ENCODE measurements at places on chromosomes 11 and 22. TPM values are rescaled to one million over a fixed set of nuclear protein-coding genes. Genes with fewer than 3 reads are reported as not detected.

- no peak overlapping the region for H3K27ac ChIP-seq
- no peaks in the 10 kb centered on the region for H3K4me1 ChIP-seq
- no peaks in the 10 kb centered on the region for H3K36me3 ChIP-seq
- no peak overlapping the region for H3K4me3 ChIP-seq
- H3K27me3 ChIP-seq, result no peaks in the 10 kb centered on the region
- DNase-seq, result no peak
Measured at GRCh38 chr11:82722231-82722630, 11.4 kb downstream of the FAM181B start.

Gene CFAP300
- total RNA-seq, result 6.3 TPM

GRCh38 chr11:66473167-66473566 is 6.5 kb downstream of the PELI3 start:
- H3K36me3 ChIP-seq, result peaks cover 25% of the 10 kb centered on the region
- no peak overlapping the region for H3K27ac ChIP-seq
- peaks cover 2% of the 10 kb centered on the region for H3K4me1 ChIP-seq
- H3K4me3 ChIP-seq, result no peak overlapping the region
- H3K27me3 ChIP-seq, result no peaks in the 10 kb centered on the region

GRCh38 chr11:64787526-64788320 is 9.4 kb upstream of the SF1 start:
- DNase-seq, result peak; percentile 73
- H3K36me3 ChIP-seq, result peaks cover 42% of the 10 kb centered on the region
- H3K4me1 ChIP-seq, result no peaks in the 10 kb centered on the region

DNA sequence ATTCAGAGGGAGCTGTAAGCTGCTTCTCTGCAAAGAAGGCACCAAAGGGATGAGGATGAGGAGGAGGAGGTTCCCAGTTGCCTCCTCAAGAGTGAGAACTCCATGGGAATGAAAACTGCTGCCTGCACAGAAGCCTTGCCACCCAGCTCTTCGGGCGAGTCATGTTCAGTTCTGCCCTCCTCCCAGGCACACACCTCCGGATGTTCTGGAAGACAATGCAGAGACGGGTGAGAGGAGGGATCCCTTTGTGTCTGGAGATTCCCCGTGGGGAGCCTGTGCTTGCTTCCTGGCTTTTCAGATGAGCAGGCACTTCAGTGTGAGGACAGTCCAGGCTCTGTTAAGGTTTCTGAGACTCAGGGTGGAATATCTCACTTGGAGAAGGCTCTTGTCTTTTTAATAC is 295.6 kb downstream of the DDX10 start:
- H3K4me3 ChIP-seq, result no peak overlapping the region
- no peak overlapping the region for H3K27ac ChIP-seq
- H3K4me1 ChIP-seq, result no peaks in the 10 kb centered on the region
- H3K36me3 ChIP-seq, result no peaks in the 10 kb centered on the region
- DNase-seq, result no peak
- H3K27me3 ChIP-seq, result no peaks in the 10 kb centered on the region

DNA sequence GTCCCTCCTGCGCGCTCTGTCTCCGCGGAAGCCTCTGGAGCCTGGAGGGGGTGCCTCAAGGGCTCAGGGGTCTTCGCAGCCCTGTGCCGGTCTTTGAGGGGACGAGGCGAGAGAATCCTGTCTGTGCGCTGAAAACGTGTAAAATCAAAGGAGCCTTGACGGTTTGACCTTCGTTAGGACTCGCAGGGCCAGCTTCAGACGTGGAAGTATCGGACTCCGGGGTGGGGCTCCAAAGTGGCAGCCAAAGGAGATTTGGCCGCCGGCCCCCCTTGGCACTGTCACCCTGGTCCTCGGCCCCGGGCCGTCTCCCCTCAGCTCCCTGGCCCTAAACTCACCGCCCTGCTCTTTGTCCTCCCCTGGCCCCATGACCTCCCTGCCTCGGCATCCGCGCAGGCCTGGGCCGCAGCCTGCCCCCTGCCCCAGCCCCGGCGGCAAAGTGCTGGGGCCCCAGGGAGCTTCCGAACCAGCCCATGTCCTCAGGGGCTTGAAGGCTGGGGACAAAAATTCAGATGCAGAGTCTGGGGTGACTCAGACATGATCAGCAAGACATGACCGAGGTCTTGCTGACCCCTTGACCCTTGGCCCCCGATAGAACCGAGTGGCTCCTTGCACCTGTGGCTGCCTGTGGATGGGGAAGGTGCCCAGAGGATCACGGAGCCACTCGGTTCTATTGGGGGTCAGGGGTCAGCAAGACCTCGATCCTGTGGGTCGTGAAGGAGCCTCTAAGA is 6.9 kb upstream of the PHRF1 start:
- H3K4me3 ChIP-seq, result peak overlapping the region; percentile 74
- H3K4me1 ChIP-seq, result peaks cover 38% of the 10 kb centered on the region
- no peaks in the 10 kb centered on the region for H3K27me3 ChIP-seq
- no peaks in the 10 kb centered on the region for H3K36me3 ChIP-seq

DNA sequence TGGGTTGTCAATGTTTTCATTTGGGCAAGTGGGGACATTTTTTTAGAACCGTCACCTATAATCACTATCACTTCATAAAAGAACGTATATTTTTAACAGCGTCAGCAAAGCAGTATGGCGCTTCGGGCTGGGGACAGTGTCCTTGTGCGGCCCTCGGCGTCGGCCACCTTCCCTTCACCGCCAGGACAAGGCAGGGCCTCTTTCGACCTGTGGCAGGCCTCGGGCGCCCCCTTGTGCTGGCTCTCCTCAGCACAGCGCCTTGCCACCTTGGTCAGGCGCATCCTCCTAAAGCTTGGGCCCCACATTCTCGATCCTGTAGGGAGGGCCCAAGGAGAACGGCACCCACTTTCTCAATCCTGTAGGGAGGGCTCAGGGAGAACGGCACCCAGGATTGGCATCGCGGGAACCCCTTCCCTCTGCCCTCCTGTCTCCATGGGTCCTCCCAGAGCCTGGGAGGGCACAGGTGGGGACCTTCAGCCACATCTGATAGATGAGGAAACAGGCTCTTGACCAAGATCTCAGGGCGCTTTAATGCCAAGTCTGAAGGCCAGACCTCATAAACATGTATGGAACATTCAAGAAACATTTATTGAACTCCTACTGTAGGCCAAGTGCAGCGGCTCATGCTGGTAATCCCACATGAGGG is 11.5 kb upstream of the FADD start:
- no peaks in the 10 kb centered on the region for H3K36me3 ChIP-seq
- peak; percentile 80 for DNase-seq
- H3K27me3 ChIP-seq, result no peaks in the 10 kb centered on the region
- no peaks in the 10 kb centered on the region for H3K4me1 ChIP-seq
- H3K4me3 ChIP-seq, result no peak overlapping the region

GRCh38 chr22:38900677-38901076 is 28.7 kb upstream of the CBX6 start:
- H3K27me3 ChIP-seq, result no peaks in the 10 kb centered on the region
- DNase-seq, result no peak
- no peak overlapping the region for H3K27ac ChIP-seq
- no peak overlapping the region for H3K4me3 ChIP-seq

GRCh38 chr11:100876815-100877520 is 189.9 kb downstream of the ARHGAP42 start:
- H3K27ac ChIP-seq, result no peak overlapping the region
- no peak overlapping the region for H3K4me3 ChIP-seq
- H3K4me1 ChIP-seq, result no peaks in the 10 kb centered on the region
- no peaks in the 10 kb centered on the region for H3K27me3 ChIP-seq
- no peak for DNase-seq
